Stimulated activated CD8-positive, alpha-beta memory T cell treated with anti-CD3 and anti-CD28 coated beads, Interleukin-15, amount 100 ng/mL, for 24 hours (primary cell): ENCODE measurements at places on chromosomes 7 and 10.

DNA sequence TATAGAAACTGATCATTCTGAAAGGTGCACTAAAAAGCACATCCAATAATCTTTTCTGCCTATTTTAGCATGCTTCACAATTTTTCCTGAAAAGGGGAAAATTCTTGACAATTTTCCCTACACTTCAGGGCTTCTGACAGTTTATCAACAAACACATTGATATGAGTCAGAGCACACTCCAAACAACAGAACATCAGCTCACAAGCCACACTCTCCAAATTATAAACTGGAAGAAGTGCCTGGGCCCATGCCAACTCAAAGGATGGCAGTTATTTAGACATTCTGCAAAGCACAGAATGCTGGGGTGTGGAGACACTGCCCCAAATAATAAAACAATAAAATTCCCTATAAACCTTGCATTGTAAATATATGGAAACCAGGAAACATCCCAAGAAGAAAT, 90.8 kb downstream of the ELAPOR2 start:
- no peak for DNase-seq

DNA sequence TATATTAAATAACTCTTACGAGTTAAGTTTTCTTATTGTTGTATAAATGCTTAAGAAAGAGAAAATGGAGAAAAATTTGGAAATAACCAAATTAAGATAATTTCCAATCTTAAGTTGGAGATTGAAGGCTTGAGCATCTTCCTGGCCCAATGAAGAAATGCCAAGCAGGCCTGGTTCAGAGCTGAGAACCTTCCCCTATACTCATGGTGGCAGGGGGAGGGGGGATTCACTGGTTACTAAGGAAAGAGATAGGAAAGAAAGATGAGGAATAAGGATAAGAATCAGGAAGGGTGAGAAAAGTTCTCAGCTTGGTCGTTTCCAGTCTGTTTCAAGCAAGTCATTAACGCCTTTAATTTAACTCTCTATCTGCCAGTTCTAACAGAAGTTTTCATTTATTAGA, 166.2 kb downstream of the AVL9 start:
- DNase-seq: no peak

- no peak for DNase-seq
Observed at GRCh38 chr10:22670788-22671187, 43.6 kb downstream of the PIP4K2A start.

DNA sequence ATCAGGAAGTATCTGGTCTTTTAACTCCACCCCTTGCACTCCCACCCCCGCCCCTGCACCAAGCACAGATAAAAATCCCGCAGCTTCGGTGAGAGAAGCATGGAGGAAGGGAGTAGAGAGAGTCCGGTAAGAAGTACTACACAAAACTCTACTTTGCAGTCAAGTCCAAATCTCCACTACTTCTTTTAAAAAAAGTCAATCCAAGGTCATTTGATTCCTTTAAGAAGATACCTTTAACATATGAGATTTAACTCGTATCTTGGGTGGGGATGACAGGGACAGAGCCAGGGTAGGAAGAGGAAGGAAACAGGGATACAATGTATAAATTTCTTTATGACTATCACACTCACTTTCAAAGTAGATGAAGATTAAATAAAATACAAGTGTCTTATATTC, 132.1 kb downstream of the NRBF2 start:
- DNase-seq: no peak

DNA sequence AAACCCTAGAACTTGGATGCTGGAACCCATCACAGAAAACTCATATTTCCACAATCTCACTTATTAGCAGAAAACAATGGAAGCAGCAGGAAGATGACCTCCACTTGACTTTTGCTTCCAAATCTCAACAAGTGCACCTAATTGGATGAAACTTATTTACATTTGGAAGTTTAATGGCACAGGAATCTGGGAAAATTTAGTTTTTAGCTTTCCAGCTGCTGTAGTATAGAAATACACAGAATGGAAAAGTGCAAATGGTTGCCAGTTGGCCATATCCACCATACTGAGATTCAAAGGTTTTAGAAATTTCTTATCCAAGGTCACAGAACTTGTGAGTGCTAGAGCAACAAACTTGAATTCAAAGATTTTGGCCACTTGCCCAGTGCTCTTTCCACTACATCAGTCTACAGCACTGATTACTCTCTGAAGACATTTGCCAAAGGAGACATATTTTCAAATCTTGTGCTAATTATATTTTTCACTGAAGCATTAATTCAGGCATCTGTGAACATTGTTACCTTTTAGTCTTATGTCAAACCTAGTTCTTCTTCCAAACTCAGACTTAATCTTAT, 9.3 kb upstream of the AHR start:
- DNase-seq: no peak

GRCh38 chr10:29740981-29741545, 106.3 kb upstream of the SVIL start:
- DNase-seq: no peak

- DNase-seq: no peak
Observed at GRCh38 chr7:13846386-13846785, 143.1 kb downstream of the ETV1 start.

DNA sequence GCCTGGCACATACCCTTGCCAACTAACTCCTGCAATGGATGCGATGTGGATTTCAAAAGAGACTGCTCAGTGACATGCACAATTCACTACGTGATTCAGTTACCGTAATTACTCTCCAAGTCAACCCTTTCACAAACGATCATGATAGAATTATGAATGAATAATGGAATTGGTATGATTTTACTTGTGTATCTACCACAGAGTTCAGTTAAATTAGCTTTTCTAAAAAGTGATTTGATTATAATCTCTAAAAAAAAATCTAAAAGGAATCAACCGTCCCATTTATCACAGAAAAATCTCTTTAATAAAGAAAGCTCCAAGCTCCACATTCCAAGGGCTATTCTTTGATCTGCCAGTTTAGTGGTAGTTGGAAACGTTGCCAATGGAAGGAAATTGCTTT, 30.4 kb upstream of the RSU1 start:
- DNase-seq: no peak

GRCh38 chr10:50600831-50601477, 22.8 kb downstream of the SGMS1 start:
- DNase-seq: no peak

GRCh38 chr7:15593382-15593781, 31.6 kb upstream of the AGMO start:
- DNase-seq: no peak

GRCh38 chr7:139389091-139389490, 29.4 kb downstream of the LUC7L2 start:
- DNase-seq: no peak

- DNase-seq: no peak
Observed at GRCh38 chr10:122650331-122650730, 49.3 kb downstream of the C10orf120 start.

DNA sequence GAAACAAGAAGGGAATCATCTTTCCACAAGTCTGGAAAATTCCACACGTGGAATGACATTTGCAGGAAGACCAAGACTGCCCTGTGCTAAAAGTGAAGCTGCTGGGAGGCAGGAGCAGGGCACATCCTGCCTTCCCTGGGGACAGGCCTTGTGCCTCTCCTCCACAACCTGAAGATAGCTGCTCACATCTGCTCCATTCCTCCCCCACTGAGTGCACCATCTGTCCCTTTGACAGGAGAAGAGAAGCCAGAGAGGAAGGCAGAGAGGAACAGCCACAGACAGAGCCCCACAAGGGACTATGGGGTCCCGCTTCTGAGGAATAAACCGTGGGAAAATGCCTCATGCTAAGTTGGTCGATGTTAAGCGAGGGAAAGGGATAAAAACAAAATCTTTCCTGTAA, 15.9 kb upstream of the FAM171A1 start:
- no peak for DNase-seq

DNA sequence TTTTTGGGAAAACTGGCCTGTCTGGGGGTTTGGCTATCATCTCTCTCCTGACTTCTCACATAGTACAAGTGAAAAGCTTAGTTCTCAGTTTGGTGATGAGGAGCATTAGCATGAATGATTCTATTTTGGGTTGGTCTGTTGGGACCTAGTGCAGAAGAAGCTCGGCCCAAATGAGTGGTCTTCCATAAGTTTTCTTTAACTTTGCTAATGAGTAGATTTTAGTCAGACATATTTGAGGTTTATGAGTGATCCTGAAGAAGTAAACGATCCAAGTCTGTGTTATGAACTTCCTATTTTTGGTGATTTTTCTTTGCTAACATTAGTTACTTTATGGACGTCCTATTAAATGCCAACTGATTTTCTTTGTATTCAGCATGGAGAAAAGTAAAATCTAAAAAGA, 51.7 kb upstream of the CALD1 start:
- DNase-seq: no peak

- no peak for DNase-seq
Observed at GRCh38 chr7:151440799-151441445, 981 bp upstream of the CRYGN start.

DNA sequence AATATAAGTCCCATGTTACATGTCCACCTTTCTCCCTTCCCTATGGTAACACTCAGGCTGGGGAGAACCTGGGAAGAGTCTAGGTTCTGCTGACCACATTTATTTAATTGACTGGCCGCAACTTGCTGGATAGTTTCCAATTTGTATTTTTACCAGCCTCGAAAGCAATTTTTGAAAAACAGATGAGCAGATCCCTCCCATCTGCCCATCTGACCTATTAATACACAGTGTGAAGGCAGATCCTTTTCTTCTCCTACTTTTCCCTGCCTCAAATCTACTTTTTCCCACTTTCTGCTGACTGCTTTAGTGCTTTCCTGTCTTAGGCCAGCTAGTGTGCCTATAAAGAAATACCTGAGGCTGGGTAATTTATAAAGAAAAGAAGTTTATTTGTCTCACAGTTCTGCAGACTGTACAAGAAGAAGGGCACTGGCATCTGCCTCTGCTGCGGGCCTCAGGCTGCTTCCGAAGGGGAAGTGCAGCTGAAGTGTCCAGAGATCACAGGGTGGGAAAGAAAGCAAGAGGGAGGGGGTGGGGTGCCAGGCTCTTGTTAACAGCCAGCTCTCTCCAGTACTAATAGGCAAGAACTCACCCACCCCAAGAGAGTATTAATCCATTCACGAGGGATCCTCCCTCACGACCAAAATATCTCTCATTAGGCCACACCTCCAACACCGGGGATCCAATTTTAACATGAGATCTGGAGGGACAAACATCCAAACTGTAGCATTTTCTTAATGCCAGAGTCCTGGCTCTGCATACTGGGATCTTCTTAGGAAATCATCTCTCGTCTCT, 336.0 kb upstream of the IGFBP3 start:
- DNase-seq: no peak

DNA sequence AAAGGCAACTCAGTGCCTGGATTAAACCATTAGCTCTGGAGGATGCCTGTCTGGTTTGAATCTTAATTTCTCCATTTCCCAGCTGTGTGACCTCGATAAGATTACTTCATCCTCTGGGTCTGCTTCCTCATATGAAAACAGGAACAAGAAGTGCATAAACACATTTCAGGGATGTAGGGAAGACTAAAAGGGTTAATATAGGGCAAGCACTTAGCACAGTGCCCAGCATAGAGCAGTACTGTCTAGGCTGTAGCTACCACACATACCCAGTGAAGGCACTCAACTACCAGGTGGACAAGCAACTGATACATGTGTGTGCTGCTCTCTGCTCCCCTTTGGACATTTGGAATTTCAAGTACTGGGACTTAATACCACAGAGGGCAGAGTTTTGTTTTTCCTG, 85.4 kb downstream of the KCNMA1 start:
- no peak for DNase-seq

DNA sequence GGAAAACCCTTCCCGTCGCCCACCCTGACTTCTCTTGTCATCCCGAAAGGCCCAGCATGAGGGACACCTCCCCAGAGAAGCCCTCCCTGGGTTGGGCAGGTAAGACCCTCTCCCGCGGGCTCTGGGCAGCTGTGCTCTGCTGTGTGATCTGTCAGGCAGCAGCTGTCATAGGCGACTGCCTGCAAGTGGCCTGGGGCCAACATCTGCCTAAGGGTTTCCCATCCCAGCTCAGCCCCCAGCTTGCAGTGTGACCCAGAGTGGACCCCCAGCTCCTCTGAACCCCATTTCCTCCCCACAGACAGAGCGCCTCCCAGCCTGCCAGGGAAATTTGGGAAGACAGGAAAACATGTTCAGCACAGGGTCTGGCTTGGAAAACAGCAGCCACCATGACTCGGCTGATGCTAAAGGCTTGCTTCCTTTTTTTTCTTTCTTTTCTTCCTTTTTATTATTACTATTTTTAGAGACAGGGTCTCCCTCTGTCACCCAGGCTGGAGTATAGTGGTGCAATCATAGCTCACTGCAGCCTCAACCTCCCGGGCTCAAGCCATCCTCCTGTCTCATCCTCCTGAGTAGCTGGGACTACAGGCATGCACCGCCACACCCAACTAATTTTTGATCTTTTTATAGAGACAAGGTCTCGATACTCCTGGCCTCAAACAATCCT, 18.3 kb upstream of the TNRC18 start:
- no peak for DNase-seq

DNA sequence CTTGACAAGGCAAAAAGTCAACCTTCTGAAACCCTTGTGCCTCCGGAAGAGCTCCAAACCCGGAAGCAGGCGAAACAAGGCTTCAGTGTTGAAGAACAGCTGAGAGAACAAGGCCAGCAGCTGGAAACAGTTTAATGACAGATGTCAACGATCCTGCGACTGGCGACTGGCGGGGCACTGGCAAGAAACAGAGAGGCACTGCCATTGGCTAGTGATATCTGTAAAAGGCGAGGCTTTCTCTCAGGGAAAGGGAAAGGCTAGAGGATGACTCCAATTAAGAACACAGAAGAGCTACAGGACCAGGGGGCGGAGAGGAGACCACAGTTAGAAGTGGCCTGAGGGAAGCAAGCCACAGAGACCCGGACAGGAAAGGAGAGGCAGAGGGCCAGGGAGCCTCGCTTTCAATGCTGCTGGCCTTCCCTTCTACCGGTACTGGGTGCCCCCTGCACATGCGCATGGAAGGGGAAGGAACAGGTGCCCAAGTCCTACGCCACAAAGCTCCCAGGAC, 19.4 kb downstream of the ITGB1 start:
- DNase-seq: no peak

- no peak for DNase-seq
Observed at GRCh38 chr10:97726636-97727178, 10.2 kb upstream of the ZFYVE27 start.

DNA sequence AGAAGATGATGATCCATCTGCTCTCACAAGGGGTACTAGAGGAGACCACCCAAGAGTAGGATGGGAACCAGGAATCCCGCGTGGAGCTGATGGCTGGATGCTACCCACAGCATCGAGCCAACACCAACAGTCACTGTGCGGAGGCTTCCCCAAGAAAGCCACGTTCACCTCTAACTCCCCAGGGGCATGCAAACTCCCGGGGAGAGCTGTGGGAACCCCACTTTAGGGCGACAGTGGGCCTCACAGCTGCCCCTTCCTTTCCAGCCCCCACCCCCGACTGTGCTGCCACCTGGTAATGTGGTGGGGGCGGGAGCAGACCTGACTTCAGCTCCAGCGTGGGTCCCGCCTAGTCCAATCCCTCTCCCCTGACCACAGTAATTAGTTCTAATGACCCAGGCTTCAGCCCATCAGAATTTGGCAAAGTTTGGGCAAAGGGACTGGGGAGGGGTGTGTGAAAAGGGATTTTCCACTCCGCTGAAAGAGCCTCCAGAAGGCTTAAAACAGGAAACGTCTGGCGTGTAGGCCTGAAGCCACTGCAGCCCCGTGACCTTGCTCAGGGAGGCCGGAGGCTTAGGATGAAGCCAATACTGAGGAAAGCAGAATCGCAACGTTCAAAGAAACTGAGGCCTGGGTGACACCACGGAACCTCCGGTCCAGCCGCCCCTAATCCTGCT, 20.3 kb downstream of the ASB13 start:
- no peak for DNase-seq
